ENCODE measurements at places on chromosomes 11 and 22. TPM values are rescaled to one million over a fixed set of nuclear protein-coding genes. Genes with fewer than 3 reads are reported as not detected.

DNA sequence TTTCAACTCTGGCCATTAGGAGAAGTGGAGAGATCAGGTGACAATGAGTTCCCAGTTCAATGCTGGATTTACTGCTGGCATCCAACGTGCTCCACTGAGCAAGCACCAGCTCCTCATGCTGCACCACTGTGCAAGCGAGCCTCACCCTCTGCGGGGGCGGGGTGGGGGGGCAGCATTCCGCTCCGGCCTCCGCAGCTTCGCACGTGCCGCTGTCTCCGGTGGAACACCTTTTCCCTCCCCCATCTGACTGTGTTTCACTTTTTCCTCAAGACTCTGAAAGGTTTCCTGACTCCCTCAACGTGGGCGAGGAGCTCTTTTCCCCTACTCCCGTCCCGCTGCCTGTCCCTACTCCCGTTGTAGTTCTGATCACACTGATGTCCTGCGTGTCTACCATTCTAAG is 835 bp upstream of the RHOD start:
- DNase-seq, result no peak

GRCh38 chr11:96106645-96107044 is 182.7 kb upstream of the MTMR2 start:
- no peak for DNase-seq

DNA sequence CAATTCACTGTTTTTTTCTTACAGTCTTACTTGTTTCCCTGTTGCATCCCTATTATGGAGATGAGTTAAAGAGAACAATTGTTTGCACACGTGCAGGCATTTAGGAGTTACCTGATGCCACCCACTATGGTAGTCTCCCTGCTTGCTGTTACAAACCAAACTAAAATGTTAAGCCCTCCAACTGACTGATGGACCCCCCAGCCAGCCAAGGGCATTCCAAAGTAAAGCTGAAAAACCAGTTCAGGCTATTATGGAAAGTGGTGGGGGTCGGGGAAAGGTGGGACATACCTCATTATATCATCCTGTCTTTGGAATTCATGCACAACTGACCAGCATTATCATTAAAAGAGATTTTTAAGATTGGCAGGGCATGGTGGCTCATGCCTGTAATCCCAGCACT is 47.0 kb upstream of the GNAZ start:
- no peak for DNase-seq

DNA sequence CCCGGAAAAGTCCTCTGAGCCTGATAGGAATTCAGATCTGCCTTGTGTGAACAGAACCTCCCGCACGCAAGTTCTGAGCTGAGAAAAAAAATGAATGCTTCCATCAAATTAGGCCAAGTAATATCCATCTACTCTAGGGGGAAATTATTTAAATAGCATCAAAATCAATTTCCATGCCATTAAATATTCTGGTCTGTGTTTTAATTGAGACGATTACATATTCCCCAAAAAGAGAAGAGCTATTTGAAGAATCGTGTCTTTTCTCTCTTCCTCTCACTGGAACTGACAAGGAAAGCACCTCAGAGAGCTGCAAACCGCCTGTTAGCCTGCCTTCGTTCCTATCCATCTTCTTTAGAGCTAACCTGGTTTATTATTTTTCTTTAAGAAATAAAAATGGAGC is 96.0 kb downstream of the SEZ6L start:
- DNase-seq, result no peak

- DNase-seq, result no peak
Measured at GRCh38 chr11:86795949-86796348, 4.4 kb upstream of the PRSS23 start.

GRCh38 chr11:94193288-94193687 is 64.6 kb downstream of the PANX1 start:
- DNase-seq, result no peak

- DNase-seq, result no peak
Measured at GRCh38 chr22:38860283-38861169, 11.5 kb downstream of the CBX6 start.

DNA sequence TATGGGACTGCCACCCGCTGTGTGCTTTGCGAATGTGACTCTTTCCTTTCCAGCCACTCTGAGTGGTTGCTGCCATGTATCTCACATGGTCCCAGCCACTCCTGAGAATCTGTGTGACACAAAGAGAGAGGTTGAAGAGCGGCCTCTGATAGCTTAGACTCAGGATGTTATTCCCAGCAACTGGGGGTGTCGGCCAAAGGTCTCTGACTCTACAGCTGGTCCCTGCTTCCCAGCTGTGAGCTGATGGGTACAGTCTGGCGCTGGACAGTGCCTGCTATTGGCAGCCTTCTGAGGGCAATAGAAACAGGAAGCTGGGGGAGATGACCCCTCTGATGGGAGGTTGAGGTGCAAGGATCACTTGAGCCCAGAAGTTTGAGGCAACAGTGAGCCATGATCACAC is 105.1 kb downstream of the RRAS2 start:
- no peak for DNase-seq

- no peak for DNase-seq
Measured at GRCh38 chr11:65941720-65942310, 3.5 kb upstream of the TSGA10IP start.

Gene OR52E8
- not detected for total RNA-seq

Gene EIF4ENIF1
- total RNA-seq, result 8.9 TPM

Gene DGKZ
- 10.8 TPM for total RNA-seq

Gene BTG4
- not detected for total RNA-seq

All from right lobe of liver (tissue), 6 donors.